ENCODE measurements at places on chromosomes 3 and 15.

DNA sequence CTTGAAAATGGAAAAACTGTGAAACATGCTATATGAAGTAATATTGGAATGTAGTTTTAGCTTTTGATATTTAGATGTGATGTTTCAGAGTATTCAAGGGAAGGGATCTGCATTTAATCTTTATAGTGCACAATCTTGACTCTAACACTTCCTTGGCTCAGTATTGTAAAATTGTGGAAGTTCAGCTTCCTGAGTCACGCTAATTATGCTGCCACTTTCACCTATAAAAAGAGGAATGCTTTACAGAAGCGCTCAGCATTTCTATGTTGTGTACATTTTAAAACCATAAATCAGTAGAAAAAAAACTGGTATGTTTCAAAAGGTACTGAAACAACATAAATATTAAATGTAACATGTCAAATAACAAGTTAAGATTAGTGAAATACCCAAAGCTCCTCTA, 32.6 kb downstream of the SERPINI2 start:
- no peak for DNase-seq

DNA sequence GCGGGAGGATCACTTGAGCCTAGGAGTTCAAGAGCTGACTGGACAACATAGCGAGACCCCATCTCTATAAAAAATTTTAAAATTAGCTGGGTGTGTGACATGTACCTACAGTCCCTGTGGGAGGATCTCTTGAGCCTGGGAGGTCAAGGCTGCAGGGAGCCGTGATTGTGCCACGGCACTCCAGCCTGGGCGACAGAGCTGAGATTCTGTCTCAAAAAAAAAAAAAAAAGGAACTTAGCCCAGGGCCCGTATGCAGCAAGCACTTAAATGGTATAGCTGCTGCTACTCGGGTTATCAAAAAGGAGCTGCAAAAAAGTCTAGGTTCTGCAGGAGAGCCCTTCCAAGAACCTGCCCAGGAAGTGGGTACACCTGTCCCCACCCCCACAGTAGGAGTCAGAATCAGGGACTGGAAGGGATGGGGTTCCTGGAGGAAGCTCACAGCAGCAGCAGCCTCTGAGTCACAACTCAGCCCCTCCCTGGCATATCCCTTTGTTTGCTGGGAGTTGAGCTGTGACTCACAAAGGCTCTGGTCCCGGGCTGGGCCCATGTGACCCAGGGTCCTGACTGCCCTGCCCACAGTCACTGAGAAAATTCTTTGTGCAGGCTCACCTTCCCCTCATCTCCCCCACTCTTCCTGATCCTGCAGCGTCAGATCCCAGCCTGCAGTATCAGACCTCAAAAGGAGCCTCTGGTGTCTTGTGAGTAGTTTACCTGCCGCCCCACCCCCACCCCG, at the start of gene SPATA12:
TSS of gene SPATA12 (plus strand) at position 576 of the 733 bp plus-strand sequence. CDS start 13,031 bp downstream, outside the sequence.
- no peak for DNase-seq

DNA sequence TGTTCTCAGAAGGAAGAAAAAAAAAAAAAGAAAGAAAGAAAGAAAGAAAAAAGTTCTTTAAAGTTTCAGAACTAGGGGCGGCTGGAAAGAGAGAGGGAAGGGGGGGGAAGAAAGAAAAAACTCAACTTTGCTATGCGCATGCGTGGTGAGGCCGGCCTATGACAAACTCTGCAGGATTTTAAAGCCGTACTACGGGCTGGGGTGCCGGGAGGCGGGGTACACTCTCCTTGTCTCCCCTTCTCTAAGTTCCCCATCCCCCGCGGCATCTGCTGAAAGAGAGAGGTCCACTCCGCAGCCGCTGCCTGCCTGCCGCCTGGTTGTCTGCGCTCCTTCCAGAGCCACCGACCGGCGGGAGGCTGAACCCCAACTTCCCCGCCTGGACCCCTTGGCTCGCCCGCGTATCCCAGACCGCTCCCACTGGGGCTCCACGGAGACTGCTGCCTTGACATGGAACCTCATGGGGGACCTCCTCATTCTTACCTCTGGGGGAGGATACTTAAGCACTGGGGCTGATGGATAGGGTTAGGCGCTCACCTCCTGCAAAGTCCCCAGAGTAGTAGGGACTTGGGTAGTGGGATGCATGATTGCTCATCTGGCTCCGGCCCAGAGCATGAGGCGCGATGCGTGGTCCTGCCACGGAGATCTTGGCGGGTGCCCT, 1.4 kb upstream of the WNT5A start:
- DNase-seq = no peak

DNA sequence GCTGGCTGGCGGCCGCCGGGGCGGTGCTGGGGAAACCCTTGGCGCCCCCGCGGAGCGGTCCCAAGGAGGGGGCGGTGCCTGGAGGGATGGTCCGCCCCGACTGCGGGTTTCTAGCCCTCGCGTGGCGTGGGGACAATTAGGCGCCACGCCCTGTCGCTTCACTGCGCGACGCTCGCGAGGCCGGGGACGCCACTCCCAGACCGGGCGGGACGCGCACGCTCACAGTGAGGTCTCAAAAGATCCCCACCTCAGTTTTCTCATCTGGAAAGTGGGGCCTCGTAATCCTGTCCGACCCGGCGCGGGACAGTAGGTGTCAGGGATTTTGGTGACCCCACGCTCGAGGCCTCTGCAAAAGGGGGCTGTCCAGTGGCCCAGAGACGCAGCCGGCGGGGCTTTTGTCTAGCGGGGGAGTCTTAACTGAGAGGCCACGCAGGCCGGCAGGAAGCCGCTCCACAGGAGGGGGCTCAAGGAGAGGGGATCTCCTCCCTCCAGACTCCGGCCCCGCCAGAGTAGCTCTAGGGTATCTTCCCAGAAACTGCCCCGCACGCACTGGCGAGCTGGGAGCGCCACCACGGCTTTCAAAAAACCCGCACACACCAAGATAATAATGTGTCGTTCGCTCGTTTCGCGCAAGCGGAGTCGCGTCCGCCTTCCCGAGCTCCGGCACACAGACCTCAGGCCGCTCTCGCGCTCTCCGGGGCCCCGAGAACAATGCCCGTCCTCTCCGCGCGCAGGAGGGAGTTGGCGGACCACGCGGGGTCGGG, 710 bp upstream of the CLK3 start:
- peak; percentile 72 for DNase-seq

GRCh38 chr15:100196326-100197058, 145.3 kb downstream of the ADAMTS17 start:
- DNase-seq = no peak

- DNase-seq = no peak
Measured at GRCh38 chr3:194073926-194074325, 62.0 kb upstream of the HES1 start.

- DNase-seq = no peak
Measured at GRCh38 chr3:141860766-141861513, 15.5 kb upstream of the ATP1B3 start.

DNA sequence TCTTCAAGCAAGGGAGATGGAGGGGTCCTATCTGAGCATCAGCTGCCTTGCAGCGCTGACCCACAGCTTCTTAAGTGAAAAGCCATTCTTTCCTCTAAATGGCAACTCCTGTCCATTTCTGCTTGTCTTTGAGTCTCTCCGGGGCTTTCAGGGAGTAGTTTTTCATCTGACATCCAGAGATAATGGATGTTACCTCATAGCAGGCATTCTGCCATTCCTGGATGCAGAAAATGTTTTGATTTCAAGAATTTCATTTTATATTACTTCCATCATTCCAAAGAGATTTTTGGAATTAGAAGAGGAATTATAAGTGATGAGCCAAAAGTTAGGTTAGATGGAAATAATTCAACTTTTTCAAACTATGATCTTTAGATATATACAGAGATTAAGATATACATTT, 44.9 kb upstream of the GABRG3 start:
- no peak for DNase-seq

GRCh38 chr15:49747340-49747739, 126.5 kb downstream of the DTWD1 start:
- no peak for DNase-seq

DNA sequence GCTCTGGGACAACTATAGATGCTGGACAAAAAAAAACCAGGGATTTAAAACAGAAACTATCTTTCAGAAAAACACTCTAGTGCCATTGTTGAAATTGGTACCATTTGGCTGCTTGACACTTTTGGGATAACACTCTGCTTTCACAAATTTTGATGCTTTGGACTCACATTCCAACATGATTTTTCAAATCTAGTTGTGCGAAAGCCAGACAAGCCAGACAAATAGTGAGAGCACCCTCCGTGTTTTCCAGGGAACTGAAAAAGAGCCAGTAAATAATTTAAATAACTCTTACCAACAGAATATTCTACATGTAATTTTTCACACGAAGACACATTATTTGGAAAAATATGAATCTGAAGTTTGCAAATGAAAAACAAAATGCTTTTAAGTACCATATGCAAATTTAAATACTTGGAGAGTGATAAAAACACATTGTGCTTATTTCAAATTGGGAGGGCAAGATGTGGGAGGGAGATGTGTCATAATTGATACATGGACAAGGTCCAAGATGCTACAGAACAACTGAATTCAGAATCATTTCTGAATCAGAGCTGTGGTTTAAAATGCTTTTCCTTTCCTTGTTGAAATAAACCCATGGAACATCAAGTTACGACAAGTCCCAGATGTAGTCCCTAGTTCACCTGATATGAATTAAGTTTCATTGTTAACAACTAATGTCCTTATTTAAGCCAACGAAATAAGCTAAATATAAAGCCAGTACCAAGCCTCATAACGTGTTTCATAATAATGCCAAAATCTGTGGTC, 144.2 kb upstream of the SOX2 start:
- DNase-seq = no peak

DNA sequence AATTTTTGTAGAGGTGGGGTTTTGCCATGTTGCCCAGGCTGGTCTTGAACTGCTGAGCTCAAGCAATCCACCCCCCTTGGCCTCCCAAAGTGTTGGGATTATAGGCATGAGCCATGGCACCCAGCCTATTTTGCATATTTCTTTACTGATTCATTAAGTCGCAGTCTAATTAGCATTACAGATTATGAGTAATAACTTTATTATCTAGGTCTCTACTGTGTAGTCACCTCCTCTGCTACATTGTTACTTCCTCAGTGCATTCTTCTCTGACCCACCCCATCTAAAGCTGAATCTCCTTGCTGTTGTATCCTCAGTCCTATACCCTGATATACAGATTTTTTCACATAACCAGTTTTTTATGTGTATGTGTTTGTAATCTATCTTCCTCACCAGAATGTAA, 61.7 kb downstream of the TFDP2 start:
- DNase-seq = no peak

Measured in stimulated activated CD8-positive, alpha-beta memory T cell treated with anti-CD3 and anti-CD28 coated beads, Interleukin-4, amount 100 ng/mL, for 1 hour (primary cell).